ENCODE measurements at places on chromosomes 2 and 18.

DNA sequence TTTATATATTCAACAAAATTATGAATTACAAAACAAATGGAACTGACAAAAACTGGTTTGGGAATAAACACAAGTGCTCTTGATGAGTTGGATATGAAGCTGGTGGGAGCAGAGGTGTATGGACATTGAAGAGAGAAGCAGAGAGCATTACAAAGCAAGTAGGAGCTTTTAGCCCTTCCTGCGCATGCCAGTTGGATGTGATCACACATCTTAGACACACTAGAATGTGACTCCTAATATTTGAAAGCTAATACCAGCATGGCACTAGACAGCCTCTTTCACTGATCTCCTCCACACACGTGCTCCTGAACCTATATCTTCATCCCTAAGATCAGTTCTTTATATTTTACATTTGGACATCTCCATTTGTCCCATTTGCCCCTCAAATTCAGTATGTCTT is 298.1 kb downstream of the MTX2 start:
- DNase-seq = no peak

DNA sequence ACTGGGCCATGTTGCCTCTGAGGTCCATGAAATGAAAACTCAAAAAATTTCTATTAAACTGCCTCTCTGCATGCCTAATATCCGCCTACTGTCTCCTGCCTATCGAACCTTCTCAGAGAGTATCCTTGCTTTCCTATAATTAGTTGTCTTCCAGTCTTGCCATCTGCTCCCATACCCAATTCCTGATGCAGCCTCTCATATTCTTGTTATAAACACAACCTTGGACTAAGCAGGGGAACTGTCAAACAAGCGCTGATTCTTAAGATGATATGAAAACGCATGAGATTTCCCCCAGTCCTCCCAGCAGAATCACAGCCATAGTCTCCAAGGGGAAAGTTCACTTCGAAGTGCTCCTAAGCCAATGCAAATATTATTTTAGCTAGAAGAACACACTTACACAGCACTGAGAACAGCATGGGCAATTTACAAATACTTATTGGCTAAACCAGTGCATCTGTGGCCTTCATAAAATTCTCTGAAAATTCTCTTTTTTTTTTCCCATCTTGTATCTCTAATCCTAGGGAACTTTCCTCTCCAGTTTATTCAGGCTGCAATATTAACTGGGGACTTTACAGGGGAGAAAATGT is 471.6 kb downstream of the MBD2 start:
- no peak for DNase-seq

DNA sequence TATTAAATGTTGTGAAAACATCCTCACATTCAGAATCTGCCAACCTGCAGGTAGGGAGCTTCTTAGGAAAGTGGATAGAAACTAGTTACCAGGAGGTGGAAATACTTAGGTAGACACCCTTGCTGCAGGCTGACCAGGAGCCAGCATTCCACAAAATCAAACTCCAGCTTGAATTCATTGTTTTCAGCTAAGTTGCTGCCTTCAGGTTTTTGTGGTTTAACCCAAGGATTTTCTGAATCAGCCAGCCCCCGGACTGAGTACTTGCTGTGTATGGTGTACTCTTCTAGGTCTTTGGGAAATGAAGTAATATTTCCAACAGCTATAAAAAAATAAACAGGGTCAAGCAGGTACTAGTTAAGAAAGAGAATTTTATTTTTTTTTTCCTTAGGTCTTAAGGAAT is 192.1 kb upstream of the CHST9 start:
- no peak for DNase-seq

GRCh38 chr2:95329891-95330793 is 33.0 kb downstream of the KCNIP3 start:
- no peak for DNase-seq

GRCh38 chr2:196338440-196338839 is 167.1 kb upstream of the STK17B start:
- no peak for DNase-seq

- peak; percentile 64 for DNase-seq
Measured at GRCh38 chr2:222731201-222731621, 59.8 kb downstream of the MOGAT1 start.

- no peak for DNase-seq
Measured at GRCh38 chr2:3960106-3960505, 256.7 kb downstream of the DCDC2C start.

GRCh38 chr2:197677483-197677882 is 2.1 kb upstream of the RFTN2 start:
- no peak for DNase-seq

- no peak for DNase-seq
Measured at GRCh38 chr2:200026332-200027230, 71.2 kb downstream of the MAIP1 start.

DNA sequence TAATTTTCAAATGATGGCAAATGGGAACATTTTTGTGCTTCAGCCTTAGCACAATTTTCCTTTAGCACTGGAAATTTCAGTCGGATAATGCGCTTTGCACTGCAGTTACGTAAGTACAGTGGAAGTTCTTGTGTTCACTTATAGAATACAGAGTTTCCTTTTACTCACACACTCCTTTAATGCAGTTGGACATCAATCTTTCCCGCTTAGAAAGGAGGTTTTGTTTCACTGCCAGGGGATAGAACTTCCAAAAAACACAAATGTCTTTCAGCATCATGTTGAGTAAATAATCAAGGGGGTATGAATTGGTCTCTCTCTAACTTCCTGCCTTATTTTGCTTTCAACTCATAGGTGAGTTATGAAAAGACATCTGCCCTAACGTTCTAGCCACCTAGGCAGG is 63.2 kb downstream of the TGFA start:
- DNase-seq = no peak

DNA sequence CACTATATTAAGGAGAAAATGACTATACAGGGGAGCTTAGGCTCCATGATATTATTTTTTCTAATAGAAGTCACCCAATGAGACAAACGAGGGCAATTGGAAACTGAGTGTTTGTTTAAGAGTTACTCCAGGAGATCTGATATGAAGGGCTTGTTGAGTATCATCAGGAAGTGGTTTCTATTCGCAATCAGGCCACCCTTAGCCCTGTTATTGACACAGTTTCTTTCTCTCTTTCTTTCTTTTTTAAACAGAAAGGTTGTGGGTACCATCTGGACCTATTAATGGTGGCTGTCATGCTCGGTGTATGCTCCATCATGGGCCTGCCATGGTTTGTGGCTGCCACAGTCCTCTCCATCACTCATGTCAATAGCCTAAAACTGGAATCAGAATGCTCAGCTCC is 117.3 kb downstream of the DPP4 start:
- DNase-seq = no peak

DNA sequence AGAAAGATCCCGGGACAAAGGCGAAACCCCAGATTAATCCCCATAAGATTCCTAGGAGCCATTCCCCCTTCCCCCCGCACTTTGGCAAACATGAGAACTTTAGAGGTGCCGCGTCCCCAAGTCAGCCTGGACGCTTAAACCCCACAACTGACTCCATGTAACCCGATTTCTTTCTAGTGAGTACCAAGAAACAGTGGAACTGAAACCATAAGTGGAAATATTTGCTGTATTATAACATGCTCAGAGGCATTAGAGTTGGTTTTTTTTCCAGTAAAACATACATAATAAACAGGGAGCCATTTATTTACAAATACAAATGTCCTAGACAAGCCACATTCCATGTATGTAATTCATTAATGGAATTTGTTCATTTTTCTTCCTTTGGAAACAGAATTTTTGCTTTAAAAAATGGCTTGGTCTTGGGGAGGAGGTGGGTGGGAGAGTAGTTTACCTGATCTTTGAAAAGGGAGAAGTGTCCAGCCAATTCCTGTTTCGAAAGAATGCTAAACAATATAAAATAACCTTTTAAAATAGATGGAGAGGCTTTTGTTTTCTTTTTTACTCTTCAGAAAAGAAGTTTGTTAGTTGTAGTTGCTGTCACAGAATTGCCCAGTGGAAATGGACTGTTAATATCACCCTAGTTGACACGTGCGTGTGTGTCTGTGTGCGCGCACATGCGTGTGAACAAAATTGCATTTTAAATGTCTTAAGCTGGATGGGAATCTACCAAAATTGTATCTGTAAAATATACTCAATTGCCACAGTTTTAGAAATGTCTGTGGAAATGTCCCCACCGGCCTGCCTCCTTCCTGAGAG is 10.6 kb downstream of the POU3F3 start:
- DNase-seq = no peak

GRCh38 chr2:6342273-6342920 is 523.3 kb downstream of the CMPK2 start:
- DNase-seq = no peak

GRCh38 chr2:233101816-233102215 is 41.7 kb downstream of the INPP5D start:
- no peak for DNase-seq

DNA sequence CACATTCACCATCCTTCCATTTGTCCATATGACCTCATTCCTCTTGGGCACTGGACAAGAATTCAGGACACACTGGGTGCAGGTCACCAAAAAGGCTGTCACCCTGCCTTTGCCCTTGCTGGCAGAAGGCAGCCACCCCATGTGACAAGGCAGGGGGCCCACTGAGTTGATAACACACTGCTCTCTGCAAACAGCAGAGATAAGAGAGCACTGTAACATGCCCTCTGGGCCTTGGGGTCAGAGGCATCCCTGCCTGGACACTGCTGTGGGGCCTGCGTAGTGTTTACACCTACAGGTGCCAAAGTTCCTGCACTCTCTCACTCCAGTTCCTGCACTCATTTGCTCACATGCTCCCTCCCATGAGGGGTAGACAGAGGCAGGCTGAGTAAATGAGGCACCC is 344.7 kb upstream of the TCF4 start:
- no peak for DNase-seq

DNA sequence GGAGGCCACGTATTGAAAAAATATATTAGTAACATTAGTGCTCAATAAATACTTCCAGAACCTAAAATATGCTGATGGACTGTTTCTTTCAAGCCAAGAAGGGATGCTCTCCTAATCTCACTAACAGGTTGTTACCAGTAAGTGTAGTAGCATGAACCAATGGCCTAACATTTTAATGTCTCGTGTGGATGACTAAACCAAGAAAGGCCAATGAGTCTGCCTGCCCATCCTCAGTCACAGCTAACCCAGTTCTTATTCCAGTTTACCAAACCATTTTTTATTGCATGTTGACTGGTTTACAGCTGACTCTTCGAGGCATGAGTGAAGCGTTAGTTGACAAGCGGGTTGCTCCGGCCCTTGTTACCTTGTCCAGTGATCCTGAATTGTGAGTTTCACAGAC is 45.1 kb upstream of the TNFRSF11A start:
- no peak for DNase-seq

DNA sequence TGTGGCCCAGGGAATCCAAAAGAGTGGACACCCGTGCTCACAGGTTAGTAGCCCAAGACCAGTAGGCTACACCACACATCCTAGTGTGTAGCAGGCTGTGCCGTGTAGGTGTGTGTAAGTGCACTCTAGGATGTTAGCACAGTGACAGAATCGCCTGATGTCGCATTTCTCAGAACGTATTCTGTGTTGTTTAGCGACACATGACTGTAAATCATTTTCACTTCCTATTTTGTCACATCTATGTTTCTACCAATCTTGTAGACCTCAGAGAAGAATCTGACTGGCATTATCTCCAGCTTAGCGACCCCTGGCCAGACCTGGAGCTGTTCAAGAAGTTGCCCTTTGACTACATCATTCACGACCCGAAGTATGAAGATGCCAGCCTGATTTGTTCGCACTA is 45.1 kb downstream of the NTSR2 start:
- peak; percentile 6 for DNase-seq

GRCh38 chr2:132632000-132632649 is 37.9 kb downstream of the LYPD1 start:
- DNase-seq = no peak

DNA sequence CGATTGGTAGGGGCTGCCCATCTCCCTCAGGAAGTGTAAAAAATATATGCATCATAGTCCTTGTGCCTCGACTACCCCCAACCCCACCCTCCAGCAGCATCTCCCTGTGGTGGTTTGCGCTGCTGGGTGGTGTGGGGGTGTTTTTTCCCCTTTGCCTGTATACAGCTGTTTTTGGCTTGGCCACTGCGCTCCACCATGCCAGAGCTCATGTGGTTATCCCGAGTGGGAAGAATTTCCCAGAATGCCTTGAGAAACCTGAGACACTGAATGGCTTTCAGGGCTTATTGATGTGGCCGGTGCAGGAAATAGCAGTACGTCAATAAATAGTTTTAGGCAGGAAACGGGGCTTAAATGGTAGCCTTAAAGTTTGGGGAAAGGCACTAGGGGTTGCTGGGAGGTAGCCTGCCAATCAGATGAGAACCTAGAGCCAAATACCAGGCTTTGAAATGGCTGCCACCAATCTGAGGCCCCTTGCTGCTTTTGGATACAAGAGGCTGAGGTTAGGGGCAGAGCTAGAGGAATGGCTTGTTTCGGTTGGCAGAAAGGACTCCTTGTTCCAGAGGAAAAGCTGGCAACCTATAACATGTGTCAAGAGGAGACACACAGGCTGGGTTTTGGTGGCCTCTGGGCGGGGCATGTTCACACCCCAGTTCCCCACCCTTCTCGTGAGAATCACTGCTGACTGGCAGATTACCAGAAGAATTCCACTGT is 144.1 kb downstream of the SMAD7 start:
- no peak for DNase-seq

DNA sequence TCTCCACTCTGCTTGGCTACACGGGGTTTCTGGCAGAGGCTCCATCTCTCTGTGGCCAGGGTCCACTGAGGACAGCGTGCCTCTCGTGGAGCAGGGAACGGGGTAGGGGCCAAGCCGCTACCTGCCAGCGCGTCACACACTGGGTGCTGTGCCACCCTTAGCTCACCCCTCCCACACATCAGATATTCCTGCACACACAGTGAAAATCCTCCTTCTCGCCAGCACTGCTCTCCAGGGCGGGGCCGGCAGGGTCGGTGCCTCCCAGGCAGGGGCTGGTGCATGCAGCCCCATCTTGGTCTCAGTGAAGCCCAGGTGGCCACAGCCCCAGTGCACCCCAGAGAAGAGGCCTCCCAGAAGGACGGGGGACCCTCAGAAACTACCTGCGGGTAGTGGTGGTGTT is 124.6 kb downstream of the MBP start:
- DNase-seq = no peak

DNA sequence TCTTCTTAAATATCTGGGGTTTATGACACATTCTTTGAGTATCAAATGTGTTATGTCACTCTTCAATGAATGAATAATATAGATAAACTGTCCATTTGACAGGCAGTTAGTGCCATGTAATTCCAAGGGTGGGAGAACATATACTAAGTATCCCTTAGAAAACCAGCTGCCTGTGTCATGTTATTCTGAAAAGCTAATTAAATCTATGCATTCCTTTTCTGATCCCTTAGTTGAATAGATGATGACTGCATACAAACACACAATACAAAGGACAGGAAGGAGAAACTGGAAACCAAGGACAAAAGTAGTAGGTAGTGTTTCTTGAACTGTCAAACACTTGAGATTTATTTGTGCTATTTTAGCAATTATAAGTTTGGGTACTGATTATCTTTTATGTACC is 8.3 kb downstream of the ARHGAP28 start:
- DNase-seq = no peak

DNA sequence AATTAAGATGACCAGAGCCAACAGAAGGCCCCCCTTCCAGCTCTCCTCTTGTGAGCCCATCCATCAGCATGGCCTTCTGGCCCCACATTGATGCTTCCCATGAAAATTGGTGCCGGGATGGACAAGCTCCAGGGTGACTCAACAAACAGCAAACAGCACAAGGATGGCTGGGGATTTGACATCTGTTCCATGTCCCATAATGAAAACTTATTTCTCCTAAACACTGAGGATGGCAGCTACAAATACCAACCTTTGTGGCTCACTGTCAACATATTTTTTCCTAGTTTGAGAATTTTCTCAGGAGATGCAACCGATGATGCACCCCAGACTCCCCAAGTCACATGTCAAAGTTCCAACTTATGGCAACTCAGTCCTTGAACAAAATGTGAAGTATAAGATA is 169.6 kb upstream of the SIX2 start:
- DNase-seq = no peak

- DNase-seq = no peak
Measured at GRCh38 chr2:100773538-100773937, 46.4 kb upstream of the NPAS2 start.
